Naive thymus-derived CD8-positive, alpha-beta T cell (primary cell): ENCODE measurements at places on chromosomes 12 and 14.

- no peak for DNase-seq
Measured at GRCh38 chr12:104971306-104971705, 13.2 kb upstream of the SLC41A2 start.

DNA sequence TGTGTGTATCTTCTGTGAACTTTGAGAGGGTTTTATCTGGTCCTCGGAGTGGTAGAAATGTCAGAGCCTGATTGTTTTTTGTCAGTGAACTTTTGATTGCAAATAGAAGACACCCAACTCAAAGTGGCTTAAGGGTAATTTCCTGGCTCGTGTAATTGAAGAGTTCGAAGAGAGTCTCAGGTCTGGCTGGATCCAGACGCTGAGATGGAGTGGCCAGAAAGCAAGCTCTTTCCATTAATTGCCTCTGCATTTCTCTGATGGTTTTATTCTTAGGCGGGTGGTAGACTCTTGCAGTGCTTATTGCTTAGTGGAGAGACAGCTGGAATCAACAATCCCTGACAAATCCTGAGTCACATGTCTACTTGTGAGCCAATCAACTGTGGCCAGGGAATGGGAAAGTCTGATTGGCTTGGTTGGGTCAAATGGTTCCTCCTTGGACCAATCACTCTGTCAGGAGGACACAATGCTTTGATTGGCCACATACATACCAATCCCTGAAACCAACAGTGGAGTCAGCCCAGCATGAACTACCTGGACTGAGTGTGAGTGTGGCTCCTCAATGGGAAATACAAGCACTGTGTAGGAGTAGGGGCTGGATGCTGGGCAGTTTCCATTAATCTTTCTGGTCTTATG is 330.5 kb downstream of the AACS start:
- no peak for DNase-seq

DNA sequence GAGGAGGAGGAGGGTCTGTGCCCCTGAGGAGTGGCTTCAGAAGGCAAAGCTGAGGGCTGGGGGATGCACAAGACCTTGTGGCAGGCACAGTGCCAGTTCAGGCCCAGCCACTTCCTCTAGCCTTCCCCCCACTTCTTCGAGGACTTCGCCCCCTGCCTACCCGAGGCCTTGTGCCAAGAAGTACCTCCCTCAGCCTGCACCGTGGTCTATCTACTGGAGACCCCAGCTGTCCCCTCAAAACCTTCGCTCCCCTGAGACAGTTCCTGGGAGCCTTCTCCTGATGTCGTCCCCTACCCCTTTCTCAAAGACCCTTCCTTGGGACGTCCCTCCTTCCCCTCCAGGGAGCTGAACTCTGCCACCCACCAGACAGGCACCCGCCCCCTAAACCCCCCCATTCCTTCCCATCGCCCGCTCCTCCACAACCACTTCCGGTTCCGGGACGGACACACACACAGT is 604 bp downstream of the ZNF384 start:
- no peak for DNase-seq

- no peak for DNase-seq
Measured at GRCh38 chr12:50287271-50287670, 4.0 kb upstream of the LIMA1 start.

- DNase-seq, result no peak
Measured at GRCh38 chr12:94162108-94162507, 13.7 kb downstream of the PLXNC1 start.

- DNase-seq, result no peak
Measured at GRCh38 chr14:92440345-92441003, 73.1 kb upstream of the RIN3 start.

GRCh38 chr12:14257734-14258574 is 107.5 kb upstream of the ATF7IP start:
- DNase-seq, result peak; percentile 88

- DNase-seq, result no peak
Measured at GRCh38 chr14:99685151-99685591, 1.1 kb downstream of the CYP46A1 start.

GRCh38 chr12:21892341-21892740 is 48.9 kb downstream of the ABCC9 start:
- no peak for DNase-seq

DNA sequence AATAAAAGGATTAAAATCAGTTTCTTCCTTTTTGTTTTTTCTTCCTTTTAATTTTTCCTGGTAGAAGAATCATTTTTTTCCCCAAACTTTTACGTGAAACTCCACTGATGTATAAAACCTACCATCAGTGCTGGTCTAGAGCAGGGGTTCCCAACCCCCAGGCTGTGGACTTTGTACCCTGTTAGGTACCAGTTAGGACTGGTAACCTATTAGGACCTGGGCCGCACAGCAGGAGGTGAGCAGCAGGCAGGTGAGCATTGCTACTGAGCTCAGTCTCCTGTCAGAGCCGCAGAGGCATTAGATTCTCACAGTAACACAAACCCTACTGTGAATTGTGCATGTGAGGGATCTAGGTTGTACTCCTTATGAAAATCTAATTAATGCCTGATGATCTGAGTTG is 10.1 kb downstream of the SMCO2 start:
- no peak for DNase-seq

DNA sequence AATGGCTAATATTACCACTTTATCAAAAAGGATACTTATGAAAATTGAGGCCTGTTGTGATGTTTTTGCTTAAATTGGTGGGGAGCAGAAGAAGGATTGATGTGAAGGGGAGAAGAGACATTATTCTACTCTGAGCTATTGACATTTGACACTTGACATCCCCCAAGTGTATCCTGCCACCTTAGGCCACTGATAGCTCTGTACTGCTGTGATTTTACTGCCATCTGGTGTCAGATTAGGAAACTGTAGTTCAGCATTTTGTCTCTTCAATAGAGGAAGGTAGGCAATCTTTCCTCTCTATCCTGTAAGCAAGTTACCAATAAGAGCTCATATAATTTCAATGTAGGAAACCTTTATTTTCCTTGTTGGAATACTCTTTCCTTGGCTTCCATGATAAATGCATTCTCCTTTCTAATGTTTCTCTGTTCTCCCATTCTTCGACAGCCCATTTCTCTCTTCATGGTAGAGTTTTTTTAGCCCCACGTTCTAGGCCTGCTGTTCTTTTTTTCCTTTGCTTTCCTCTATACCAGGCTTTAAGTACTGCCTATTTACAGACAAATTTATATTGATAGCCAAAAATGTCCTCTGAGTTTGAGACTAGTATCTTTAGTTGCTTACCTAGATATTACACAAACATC is 46.3 kb downstream of the PPHLN1 start:
- peak; percentile 55 for DNase-seq

DNA sequence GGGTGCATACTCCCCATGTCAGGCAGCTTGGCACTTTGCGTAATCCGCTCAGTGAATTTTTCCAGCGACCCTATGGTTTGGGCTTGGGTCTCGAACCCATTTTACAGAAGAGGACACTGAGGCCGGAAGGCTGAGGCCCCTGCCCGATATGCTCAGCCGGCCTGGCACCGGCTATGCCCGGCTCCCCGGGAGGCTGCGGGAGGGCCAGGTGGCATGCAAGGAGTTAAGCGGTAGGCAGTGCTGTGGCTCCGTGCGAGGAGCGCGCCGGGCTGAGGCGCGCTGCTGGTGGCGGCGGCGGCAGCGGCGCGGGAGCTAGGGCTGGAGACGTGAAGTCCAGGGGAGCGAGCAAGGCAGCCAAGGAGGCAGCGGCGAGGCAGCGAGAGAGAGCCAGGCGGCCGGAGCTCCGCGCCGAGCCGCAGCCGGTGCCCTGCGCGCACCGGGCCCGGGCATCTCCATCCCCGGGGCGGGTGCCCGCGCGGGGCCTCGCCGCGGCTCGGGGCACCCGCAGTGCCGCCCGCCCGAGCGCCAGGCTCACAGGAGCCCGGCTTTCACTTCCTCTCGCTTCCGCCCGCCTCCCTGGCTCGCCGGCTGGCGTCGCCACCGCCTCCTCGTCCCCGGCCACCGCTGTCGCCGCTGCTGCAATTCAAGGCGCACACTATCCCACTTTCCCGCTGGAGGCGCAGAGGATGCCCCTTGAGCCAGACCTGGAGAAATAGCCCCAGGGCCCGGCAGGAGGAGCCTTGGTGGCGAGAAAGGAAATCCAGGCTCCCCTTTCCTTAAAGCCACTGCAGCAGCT is at the start of gene WSCD2:
WSCD2 (plus strand) TSS at position 272 of the 796 bp plus-strand sequence. CDS start 66,545 bp downstream, outside the sequence.
- no peak for DNase-seq

- no peak for DNase-seq
Measured at GRCh38 chr12:91627225-91627624, 444.6 kb upstream of the DCN start.

DNA sequence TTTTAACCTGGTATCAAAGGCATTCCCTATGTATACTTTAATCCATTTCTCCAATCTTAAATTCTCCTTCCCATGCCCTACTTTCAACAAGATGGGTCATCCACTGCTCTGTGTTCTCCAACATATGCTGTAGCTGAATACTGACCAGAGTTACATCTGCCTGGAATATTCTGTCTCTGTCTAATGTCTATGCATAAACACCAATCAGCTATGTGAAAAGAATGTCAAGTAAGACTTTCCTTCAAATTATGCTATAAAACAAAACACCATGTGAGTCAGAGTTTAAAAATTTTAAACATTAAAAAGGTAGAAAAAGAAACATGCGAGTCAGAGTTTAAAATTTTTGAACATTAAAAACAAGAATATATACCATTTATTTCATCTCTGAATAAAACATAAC is 19.3 kb downstream of the NT5DC3 start:
- no peak for DNase-seq

DNA sequence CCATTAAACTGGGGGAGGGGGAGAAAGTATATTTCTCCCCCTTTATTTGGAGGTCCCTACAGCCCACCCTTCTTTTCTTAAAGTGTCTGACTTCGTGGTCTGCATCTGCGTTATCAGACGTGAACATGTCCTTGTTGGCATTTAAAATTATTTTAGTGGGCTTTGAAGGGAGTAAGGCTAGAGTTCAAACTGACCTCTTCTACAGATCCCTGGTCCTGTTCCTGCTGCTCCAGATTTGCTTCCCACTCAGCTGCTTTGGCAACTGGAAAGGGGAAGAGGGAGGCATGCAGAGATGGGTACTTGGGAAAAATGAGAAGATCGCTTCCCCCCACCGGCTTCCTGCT is 611 bp upstream of the SIX6 start:
- no peak for DNase-seq

DNA sequence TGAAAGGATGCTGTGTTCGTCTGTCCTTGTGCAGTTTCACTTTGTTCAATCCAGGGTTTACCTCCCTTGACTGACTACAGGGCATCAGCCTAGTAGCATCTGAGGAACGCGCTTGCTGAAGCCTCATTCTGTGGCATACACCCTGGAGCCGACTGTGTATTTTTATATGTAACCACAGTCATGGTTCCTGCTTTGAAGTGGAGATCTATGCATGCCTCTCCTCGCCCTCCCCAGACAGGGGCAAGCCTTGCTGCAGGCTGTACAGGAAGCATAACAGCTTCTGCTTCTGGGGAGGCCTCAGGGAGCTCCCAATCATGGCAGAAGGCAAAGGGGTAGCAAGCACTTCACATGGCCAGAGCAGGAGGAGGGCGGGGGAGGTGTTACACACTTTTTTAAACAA is 262.1 kb downstream of the BCL11B start:
- DNase-seq, result peak; percentile 27

- DNase-seq, result no peak
Measured at GRCh38 chr12:53093777-53094393, 3.6 kb upstream of the IGFBP6 start.

GRCh38 chr12:18754124-18754707 is 16.3 kb downstream of the CAPZA3 start:
- DNase-seq, result no peak

- no peak for DNase-seq
Measured at GRCh38 chr12:116441292-116441691, 117.9 kb upstream of the MAP1LC3B2 start.

GRCh38 chr12:14773685-14774073 is 29.6 kb downstream of the WBP11 start:
- no peak for DNase-seq

DNA sequence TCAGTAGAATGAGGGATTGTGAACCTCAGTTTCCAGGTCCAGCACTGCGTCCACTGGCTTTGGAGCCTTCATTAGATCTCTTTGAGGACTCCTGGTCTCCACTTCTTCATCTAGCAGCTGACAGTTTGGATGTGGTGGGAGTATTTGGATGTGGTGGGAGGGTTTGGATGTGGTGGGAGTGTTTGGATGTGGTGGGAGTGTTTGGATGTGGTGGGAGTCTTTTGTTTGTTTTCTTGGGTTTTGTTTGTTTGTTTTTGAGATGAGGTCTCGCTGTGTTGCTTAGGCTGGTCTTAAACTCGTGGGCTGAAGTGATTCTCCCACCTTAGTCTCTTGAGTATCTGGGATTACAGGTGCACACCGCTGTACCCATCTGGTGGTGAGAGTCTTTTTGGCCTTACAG is 64.7 kb downstream of the IFT43 start:
- no peak for DNase-seq

DNA sequence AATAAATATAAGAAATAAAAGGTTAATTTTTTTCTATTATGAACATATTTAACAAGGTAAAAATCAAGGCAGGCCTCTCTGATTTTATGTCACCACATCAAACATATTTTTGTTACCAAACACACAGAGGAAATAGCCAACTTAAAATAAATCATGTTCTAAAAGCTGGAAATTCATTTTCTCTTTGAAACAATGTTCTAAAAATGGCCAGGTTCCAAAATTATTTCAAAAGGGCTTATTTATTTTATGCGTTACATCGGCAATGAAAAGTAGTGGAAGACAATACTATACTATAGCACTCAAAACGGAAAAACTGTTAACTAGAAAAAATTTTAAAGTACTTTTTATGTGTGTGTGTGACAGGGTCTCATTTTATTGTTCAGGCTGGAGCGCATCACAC is 24.0 kb upstream of the RASSF8 start:
- DNase-seq, result no peak

GRCh38 chr14:85106506-85106905 is 423.4 kb upstream of the FLRT2 start:
- no peak for DNase-seq

DNA sequence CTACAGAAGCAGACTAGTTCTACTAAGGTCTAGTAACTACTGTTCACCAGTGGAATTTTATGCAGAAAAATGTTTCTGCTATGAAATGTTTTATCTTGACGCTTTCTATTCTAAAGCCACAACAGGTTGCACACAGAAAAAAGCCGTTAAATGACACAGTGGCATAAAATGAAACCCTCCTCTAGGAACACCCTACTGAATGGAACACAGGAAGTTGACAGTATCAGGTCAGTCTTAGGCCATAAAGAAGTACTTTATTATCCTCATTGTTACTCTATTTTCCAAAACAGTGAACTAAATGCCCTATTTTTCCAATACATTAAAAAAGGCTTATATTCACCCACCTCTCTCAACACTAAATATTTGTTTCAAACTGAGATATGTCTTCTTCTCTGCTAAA is 21.9 kb downstream of the EPS8 start:
- no peak for DNase-seq

- no peak for DNase-seq
Measured at GRCh38 chr14:58770491-58770982, 132.8 kb downstream of the DACT1 start.

- no peak for DNase-seq
Measured at GRCh38 chr14:22622255-22622654, 21.9 kb downstream of the OR6J1 start.
